SK-MEL-5 (cell line): ENCODE measurements at places on chromosomes 2 and 18. TPM values are rescaled to one million over a fixed set of nuclear protein-coding genes. Genes with fewer than 3 reads are reported as not detected.

PLCD4 gene
- total RNA-seq, result 0.32 and 0.53 TPM in 2 replicates

KIAA2012 gene
- not detected in 2 replicates for total RNA-seq

TWSG1 gene
- total RNA-seq, result 12.9 and 14.4 TPM in 2 replicates

UGT1A7 gene
- total RNA-seq, result not detected in 2 replicates

PRKAG3 gene
- not detected in 2 replicates for total RNA-seq

SLC23A3 gene
- total RNA-seq, result 0.13 and 0.34 TPM in 2 replicates
